Activated T-helper 1 cell treated with anti-CD3 and anti-CD28 coated beads, Interleukin-12 subunit alpha, Interleukin-12 subunit beta, Interleukin-2, Interleukin-4 antibody, amounts not matched to agents 30 ng/mL and 10 ng/mL and 1 ng/mL, durations not matched to agents 14 hours and 24 hours and 36 hours (primary cell): ENCODE measurements at places on chromosomes 3 and 15.

DNA sequence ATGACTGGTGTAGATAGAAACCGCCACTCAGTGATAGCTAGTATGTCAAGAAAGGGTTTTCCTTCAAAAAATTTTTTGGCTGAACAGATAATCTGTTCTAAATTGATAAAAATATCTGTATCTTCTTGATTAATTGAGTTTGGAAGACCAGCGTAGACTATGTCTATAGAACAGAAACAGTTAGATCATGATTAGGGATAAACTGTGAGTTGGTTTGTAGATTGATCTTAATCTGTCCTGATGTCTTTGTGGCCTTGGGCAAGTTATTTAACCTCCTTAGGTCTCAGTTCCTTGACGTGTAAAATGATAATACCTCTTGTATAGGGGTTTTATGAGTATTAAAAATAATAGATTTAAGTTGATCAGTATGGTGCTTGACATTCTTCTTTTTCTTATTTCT, 4.7 kb downstream of the NFKBIZ start:
- no peak for DNase-seq

- DNase-seq, result no peak
Observed at GRCh38 chr3:128783774-128784173, 57.8 kb downstream of the RAB7A start.

DNA sequence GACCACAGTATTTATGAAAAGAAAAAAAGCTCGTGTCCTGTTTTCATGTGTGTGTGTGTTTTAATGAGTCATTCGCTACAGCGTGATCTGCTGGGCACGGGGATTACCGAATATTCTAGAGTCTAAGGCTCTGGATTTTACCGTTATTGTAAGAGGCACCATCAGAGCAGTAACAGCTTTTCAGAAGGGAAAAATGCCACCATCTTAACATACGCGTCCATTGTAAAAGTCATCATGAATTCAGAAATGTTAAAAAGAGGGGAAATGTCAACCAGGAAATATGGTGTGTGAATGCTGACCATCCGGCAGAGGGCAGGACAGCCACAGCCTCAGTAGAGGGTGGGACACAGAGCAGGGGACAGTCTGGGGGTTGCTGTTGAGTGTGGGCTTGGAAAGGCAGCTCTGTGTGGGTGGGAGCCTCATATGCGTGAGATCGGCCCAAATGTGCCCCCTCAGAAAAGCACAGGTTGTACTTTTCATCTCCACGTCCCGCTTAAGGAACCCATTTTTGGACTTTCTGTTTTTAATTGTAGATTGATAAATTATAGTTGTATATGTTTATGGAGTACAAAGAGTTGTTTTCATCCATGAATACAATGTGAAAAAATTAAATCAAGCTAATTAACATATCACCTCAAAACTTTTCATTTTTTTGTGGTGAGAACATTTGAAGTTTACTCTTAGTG, 69.6 kb downstream of the ASB7 start:
- DNase-seq, result no peak

DNA sequence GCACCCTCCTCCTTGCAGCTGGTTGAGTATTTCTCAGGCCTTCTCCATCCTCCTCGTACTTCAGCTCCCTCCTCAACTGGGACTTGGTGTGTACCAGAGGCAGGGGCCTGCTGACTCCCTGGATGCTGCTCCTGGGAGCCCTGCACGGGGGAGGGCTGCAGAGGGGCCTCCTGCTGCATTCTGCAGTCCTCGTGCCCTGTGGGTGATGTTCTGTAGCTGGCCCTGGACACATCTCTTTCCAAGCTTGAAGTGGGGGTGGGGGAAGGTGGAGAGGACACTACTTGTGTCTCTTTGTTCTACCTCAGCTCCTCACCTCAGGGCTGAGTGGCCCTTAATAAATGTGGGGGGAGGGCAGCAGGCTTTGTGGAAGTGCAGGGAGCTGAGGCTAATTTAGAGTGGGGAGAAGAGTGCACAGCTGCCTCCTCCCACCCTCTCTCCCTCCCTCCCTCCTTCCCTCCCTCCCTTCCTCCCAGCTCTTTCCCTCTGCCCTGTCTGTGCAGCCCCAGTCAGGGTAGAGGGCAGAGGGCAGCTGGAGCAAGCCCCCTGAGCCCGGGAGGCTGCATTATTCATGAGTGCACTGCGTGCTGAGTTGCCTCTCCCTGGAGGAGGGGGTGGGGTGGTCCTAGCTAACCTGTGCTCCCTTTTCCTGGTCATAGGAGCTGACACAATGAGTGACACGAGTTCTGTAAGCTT, 3.7 kb upstream of the GRM2 start:
- no peak for DNase-seq

DNA sequence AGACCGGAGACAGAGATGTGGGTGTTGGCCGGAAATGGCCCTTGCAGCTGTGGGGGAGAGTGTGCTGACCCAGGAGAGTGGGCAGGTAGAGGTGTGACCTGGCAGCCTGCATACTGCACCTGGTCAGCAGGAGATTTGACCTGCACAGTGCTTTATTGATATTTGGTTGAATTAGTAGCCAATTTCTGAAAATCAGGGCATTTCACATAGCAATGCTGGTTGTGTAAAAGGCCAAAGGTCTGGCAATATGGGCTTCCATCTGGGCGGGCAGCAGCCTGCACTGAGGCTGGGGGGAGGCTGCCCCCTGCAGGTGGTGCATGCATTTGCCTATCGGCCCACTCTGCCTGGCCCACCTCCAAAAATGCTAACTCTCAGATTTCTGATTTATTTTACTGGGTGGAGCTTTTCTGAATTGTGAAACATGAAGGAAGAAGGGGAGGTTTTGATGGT, 9.4 kb upstream of the MGLL start:
- no peak for DNase-seq

GRCh38 chr15:44801364-44801763, 65.0 kb downstream of the TRIM69 start:
- DNase-seq, result no peak

DNA sequence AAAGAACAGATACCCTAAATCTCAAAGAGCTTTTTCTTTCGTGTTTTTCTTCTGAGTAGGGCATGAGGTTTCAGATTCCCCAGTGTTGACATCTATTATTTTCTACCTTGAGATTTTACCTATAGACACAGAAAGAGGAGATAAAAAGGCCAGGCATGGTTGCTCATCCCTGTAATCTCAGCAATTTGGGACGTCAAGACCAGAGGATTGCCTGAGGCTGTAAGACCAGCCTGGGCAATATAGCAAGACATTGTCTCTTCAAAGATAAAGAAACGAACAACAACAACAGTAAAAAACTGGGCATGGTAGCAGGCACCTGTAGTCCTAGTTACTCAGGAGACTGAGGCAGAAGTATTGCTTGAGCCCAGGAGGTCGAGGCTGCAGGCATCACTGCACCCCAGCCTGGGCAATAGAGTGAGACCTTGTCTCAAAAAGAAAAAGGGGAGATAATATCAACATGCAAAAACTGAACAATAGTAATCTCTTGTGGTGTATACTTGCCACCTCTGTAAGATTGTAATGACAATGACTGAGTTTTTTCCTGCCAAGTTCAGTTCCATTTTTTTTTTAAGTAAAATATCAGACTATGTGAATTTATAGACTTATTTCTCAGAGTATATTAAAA, 71.3 kb downstream of the MBNL1 start:
- DNase-seq, result no peak

- no peak for DNase-seq
Observed at GRCh38 chr3:36713904-36714303, 50.4 kb downstream of the DCLK3 start.

DNA sequence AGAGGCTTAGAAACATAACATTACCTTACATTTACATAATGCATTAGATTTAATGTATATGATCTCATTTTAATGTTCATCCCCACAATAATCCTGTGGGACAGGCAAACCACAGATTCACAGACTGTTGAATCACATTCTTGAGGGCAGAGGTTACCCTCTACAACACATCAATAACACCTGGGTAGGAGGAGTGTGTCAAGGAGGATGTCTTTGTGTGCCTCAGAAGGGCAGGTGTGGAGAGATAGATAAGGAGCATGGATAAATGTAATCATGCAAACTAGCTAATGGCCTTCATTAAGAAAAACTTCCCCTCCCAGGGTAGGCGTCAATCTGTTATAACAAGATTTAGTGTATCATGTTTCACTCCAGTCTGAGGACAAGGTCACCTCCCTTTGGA, 12.9 kb upstream of the MB21D2 start:
- no peak for DNase-seq

DNA sequence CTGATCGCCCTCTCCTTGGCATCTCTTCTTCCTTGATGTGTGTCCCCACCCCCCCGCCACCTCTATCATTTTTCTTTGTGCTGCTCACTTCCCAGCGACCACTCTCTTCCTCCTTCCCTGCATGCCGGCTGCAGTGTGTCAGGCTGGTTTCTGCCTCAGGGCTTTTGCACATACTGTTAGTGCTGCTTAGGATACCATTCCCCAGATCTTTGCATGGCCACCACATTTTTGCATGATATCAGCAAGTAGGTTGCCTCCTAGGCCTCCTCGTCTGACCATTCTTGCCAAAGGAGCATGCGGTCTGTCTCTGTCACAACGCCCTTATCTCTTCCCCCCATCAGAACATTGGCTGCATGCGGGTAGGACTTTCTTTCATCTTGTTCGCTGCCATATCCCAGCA, 12.5 kb downstream of the FBLN2 start:
- no peak for DNase-seq

- no peak for DNase-seq
Observed at GRCh38 chr15:77853008-77853328, 220.3 kb upstream of the LINGO1 start.
